ENCODE measurements at places on chromosomes 12 and 14.

- DNase-seq = no peak
Observed at GRCh38 chr14:73695997-73696396, 18.2 kb downstream of the PNMA1 start.

DNA sequence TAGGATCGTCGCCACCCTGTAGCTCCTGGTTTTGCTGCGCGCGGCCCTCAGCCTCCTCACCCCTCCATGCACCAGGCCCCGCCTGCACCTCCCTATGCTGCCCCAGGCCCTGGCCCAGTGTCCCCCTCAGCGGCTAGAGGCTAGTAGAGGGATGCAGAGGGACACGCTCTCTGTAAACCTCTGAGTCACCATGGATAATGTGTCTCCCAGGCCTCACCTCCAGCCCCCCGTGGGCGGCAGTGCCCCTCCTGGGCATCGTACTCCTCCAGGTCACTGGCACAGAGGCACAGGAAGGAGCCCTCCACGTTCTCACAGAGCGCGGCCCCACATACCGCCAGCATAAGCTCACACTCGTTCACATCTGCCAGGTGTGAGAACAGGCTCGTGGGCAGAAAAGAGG, 12.3 kb downstream of the ISCA2 start:
- DNase-seq = no peak

DNA sequence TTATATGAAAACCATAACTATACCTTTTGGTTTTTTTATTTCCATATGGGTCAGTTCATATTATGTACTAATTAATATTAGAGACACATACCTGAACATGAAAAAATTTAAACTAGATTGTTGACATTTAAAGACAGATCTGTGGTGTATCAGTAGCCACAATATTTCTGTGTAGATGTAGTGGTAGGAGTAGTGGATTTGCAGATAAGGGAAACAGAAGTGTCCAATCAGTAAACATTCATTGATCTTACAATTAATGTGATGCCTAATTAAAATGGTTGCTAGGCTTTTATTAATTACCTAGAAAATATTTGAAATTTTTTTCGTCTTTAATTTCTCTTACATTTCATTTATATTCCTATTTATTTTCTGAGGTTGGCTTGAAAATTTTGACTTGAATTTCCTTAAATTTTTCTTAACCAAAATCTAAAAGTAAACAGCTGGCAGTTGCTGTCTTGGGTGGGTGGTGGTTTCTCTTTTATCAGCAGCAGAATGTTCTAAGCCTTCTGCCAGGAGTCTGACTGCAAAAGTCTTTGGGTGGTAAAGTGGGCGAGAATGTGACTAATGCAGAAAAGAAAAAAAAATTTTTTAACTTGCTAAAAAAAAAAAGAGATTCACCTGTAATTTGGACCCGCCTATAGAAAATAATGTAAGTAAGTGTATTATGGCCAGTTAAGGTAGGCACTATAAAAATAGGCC, 2.4 kb downstream of the FGFR1OP2 start:
- peak; percentile 5 for DNase-seq

GRCh38 chr14:89302396-89302950, 114.6 kb downstream of the FOXN3 start:
- DNase-seq = no peak

DNA sequence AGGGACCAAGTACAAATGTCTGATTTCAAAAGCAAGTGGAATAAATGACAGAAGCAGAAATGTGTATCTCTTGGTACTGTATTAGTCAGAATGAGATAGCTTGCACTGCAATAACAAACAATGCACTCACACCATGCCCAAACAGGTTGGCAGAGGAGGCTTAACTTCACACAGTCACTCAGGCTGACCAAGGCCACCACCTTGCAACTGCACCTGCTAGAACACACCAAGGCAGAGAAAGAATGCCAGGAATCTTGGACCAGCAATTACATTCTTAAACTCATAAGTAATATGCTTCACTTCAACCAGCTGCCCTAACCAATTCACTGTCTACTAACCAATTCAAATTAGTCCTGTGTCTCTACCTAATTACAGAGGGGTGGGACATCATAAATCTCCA, 378.3 kb downstream of the BCL11B start:
- no peak for DNase-seq

DNA sequence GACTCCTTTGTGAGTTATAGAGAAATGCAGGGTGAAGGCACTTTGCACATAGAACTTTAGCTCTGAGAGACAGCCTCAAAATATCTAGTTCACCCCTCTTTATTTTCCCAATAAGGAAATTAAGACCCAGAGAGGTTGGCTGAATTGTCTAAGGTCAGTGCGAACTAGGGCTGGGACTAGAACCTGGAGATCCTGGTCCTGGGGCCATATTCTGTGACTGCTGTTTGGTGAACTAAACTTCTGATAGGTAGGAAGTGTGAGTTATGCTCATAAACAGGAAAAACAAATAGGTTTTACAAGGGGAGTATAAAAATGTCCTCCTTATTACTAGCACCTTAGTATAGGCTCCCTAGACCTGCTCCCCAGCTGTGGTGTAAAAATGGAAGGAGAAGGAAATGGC, 53.9 kb downstream of the DAD1 start:
- DNase-seq = no peak

GRCh38 chr12:100913872-100914592, 119.5 kb downstream of the ANO4 start:
- no peak for DNase-seq

GRCh38 chr12:47710278-47710677, 4.4 kb upstream of the RPAP3 start:
- DNase-seq = no peak

GRCh38 chr12:98691351-98691750, 46.3 kb downstream of the APAF1 start:
- no peak for DNase-seq

DNA sequence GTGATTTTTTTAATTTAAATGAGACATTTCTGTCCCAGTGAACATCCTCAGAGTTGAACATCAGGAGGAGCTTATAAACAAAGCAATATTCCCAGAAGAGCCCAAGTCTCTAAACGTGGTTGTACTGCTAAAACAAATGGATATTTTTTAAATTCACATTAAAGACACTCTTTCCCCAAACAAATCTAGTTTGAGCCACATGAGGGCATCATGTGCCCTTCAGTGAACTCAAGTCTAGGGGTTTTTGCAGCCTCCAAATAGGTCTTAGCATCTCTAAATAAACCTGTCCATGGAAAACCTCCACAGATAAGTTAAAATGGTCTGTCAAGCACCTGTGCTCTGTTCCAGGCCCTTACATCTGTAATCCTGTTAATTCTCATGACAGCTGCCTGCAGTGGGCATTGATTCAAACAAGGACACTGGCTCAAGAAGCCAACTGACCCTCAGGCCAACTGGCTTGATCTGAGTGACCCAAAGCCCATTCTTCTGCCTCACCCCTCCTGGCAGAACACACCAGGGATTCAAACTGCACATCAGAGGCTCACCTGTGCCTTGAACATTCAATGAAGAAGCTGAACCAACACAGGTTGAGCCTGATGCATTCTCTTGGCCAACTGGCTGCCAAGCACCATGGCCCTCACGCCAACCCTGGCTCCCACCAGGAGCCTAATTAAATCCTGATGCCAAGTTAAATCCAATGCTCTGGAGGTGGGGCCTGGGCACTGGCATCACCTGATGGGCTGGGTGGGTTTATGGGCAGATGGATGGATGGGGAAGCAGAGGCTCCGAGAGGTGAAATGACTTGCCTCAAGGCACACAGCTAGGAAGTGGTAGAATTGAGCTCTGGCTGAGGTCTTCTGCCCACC, 8.6 kb downstream of the ISCU start:
- DNase-seq = no peak

- no peak for DNase-seq
Observed at GRCh38 chr12:102394200-102394599, 86.2 kb downstream of the IGF1 start.

- DNase-seq = no peak
Observed at GRCh38 chr14:34770901-34771300, 56.5 kb upstream of the CFL2 start.

GRCh38 chr14:79758985-79759384, 452.3 kb downstream of the DIO2 start:
- no peak for DNase-seq

DNA sequence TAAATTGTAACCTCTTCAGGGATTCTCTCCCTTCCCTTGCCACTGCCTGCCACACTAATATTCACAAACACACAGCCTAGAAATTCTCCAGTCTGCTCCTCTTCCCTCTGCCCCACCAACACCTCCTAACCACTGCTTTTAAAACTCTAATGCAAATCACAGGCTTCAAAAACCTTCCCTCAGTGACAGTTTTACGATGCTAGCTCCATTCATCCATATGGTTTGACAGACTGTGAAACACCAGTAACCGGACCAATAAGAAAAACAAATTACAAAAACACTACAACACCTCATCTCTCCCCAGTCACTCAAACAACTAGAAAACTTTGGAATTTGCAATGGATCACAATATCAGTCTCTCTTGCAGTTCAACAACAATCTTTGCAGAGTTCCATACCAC, 5.7 kb downstream of the DPF3 start:
- DNase-seq = no peak

- no peak for DNase-seq
Observed at GRCh38 chr12:108333898-108334699, 5.0 kb downstream of the CMKLR1 start.

GRCh38 chr12:123064366-123064765, 83.9 kb downstream of the ARL6IP4 start:
- no peak for DNase-seq

GRCh38 chr12:39033782-39034181, 128.4 kb upstream of the CPNE8 start:
- DNase-seq = no peak

DNA sequence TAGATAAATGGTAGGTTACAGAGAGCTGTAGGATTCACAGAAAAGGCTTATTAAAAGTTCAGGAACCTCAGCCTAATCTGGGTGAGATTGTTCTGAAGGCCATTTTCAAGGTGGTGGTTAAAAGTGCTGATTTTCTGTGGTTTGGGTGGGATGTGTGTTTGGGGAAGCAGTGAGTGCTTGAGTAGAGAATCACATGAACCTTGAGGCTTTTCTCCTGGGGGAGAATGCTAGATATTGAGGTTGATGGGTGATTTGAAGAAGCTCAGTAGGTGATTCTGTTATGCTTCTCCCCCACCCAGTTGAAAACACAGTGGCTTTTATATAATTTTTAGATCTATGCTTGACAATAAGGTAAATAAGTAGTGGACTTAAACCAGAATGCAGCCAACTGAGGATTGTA, 420.9 kb downstream of the PCNX1 start:
- DNase-seq = no peak

- DNase-seq = no peak
Observed at GRCh38 chr14:20818861-20819260, 16.2 kb upstream of the RNASE1 start.

DNA sequence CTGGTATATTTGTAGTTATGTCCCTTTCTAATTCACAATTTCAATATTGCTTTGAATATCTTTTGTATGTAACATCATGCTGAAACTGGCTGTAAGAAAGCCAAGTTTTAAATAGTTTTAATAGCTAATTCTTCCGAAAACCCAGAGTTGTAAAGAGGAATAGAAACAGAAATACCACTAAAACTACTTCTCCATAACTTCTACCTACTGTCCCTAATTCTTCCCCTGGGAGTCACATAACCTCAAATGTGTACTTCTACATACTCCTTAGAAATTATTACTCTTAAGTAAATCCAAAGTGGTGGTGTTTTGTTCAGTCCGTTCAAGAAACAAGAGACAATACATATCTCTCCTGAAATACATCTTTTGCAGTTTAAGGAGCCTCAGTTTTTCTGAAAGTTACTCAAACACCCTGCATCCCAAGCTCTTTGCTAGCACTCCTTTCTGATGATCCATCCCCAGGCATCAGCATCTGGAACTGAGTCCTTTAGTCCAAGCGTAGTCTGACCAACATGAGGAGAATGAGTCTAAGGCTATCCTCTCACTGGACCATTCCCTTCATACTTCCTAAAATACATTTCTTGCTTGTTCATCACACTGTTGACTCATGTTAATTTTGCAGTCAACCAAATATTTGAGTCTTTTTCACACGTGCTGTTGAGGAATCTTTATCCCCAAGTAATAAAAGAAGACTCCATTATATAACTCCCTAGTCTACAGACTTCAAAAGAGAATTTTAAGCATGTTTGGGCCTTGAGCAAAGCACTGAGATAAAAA, 214.3 kb upstream of the NUDT4 start:
- no peak for DNase-seq

- no peak for DNase-seq
Observed at GRCh38 chr12:62328296-62328921, 68.2 kb downstream of the USP15 start.

GRCh38 chr14:99805757-99806439, 12.7 kb downstream of the EML1 start:
- no peak for DNase-seq

- no peak for DNase-seq
Observed at GRCh38 chr12:108360487-108360886, 21.4 kb upstream of the CMKLR1 start.

DNA sequence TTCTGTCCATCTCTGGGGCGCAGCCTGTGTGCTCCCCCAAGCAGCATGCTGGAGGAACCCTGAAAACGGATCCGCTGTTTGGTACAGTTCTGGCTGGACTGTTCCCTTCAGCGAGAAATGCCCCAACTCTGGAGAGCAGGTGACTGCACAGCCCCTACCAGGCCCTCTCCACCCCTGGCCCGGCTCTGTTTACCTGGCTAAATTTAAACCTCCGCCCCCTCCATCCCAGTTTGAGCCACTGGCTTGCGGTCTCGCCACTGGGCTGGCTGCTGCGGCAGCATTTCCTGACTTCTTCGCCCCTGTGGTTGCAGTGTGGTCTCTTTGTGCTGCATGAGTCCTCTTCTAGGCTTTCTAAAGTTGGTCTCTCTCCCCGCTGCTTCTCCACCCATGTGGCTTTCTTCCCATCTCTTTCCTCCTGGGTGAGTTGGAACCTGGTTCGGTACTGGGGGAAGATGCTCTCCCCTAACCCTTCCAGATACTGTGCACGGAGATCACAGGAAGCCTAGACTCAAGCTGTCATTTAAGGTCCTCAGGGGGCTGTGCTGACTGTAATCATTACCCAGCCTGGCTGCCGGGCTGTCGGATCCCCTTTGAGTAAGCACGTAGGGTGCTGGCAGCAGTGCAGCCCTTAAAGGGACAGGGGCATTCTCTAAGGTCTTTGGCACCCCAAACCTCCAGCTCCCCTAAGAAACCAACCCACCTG, 60.6 kb downstream of the FBXL14 start:
- DNase-seq = no peak

GRCh38 chr14:34328178-34328577, 133.9 kb downstream of the SPTSSA start:
- no peak for DNase-seq

GRCh38 chr14:34874386-34875030, 652 bp downstream of the BAZ1A start:
- peak; percentile 49 for DNase-seq

DNA sequence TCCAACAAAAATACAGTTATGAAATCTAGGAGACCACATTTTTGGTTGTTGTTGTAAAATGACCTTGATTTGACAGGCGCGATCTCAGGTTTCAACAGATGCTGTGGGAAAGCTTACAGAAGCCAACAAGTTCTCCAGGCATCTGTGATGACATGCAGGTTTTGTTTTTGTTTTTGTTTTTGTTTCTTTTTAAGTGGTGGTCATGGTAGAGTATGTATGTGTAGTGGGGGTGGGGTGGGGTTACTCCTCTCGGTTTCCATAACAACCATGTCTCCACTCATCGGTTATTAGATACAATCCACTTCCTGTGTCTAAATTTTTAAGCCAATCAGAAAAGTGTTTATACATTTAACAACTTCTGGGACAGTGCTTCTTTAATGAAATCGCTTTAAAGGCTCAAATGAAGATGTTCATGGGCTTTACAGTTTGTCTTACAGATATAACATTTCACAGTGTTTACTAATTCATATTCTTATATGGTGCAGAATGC, 199.9 kb upstream of the FOXN3 start:
- no peak for DNase-seq

Measured in stimulated activated CD4-positive, alpha-beta T cell treated with anti-CD3 and anti-CD28 coated beads, TNF-alpha, amount 100 ng/mL, for 24 hours (primary cell).